ENCODE measurements at places on chromosomes 1 and 21.

GRCh38 chr1:61083013-61083806, 849 bp downstream of the NFIA start:
- DNase-seq, result no peak

- peak; percentile 24 for DNase-seq
Observed at GRCh38 chr1:10834770-10835412, 38.4 kb upstream of the CASZ1 start.

DNA sequence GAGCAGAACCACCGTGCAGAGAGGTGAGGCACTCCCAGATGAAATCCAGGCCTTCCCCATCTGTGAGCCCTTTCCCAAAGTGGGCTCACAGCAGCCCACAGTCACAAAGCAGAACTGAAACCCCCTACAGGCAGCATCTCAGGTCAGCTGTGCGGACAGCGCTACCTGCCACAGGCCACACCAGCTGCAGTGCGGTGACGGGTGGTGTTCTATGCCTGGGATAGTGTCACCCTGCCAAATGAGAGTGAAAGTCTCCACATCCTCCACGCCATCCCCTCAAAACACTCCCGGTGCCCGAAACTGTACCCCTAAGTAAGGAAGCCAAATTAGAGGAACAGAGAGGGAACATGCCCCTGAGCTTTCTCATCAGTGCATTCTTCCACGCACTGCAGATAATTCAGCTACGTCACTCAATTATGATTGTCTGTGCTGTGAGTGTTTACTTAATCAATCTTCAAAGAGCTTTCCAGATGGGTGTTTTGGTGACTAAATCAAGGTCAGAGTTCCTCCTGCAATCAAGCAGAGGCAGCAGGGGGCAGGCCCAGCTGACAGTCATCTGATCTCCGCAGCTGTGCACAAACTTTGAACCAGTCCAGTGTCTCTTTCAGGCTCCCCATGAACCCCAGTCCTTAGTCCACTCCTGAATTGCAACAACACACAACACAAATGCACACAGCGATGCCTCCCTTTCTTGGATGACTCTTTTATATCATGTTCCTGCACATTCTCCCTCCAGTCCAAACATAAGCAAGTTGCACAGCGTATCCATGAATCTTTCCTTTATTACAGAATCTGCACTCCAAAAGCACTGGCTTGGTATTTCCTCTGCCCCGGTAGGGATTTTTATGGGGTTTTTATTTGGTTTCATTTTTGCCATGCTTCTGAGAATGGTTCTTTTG, 150.0 kb downstream of the TOMM20 start:
- DNase-seq, result no peak

DNA sequence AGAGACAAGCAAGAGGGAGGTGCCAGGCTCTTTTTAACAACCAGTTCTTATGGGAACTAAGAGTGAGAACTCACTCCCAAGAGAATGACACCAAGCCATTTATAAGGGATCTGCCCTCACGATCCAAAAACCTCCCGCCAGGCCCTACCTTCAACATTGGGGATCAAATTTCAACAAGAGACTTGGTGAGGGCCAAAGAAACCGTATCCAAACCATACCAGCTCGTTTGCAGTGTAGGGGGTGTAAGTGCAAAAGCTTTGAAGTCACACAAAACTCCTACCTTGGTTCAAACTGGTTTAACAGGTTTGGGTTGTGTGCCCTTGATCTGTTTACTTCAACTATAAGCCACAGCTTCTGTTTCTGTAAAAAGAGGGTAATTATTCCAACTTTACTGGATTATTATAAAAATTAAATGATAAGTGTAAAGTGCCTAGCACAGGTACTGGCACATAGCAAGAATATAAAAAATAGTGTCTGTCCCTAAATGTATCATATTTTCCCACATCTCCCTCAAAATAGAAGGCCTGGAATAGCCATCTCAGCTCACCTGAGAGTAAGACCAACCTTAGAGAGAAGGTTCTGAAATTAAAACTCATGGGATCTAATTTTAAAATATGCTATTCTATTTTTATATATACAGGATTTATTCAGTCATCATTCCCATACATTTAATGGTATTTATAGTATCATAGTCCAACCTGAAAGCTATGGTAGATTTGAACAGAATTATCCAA, 7.0 kb upstream of the USP25 start:
- DNase-seq, result no peak

GRCh38 chr1:28893403-28894102, 20.8 kb upstream of the EPB41 start:
- no peak for DNase-seq

- no peak for DNase-seq
Observed at GRCh38 chr1:94858276-94858675, 38.1 kb downstream of the SLC44A3 start.

- DNase-seq, result no peak
Observed at GRCh38 chr1:8423269-8423691, 105.4 kb downstream of the SLC45A1 start.

- DNase-seq, result no peak
Observed at GRCh38 chr1:174225499-174226204, 66.3 kb downstream of the RABGAP1L start.

GRCh38 chr1:202214089-202214843, 20.7 kb downstream of the LGR6 start:
- no peak for DNase-seq

DNA sequence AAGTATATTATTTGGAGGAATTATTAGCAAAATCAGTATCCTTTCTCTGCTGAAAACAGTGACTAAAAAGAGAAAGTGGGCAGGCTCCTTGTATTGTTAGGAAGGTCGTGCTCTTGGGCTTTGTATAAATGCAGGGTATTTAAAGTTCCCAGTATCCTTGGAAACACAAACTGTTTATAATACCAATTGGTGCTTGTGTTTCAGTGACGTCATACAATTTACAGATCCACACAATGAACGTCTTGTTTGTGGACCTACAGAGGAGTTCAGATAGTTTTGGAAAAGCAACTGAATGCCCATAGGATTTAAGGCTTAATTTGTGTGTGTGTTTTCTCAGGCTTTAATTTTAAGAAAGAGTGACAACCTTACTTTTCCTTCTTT, 168.2 kb downstream of the RASAL2 start:
- peak; percentile 9 for DNase-seq

GRCh38 chr1:151060657-151061421, 642 bp downstream of the MLLT11 start:
- no peak for DNase-seq

DNA sequence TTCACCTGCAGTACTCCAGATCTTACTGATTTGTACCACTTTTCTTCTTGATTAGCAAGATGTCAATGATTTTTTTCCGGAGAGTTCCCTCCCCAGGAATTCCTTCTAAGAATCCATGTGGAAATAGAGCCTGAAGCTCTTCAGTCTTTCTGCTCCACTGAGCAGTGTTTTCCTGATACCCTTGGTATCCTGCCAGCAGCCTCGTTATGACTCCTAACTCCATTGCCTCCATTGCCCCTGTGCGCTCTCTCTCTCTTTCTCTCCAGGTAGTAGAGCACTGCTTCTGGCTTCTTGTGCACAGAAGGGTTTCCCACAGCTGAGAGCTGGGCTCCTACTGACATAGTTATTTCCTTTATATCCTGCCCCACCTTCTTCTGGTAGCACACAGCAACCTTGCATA, 12.2 kb downstream of the UBE2U start:
- no peak for DNase-seq

DNA sequence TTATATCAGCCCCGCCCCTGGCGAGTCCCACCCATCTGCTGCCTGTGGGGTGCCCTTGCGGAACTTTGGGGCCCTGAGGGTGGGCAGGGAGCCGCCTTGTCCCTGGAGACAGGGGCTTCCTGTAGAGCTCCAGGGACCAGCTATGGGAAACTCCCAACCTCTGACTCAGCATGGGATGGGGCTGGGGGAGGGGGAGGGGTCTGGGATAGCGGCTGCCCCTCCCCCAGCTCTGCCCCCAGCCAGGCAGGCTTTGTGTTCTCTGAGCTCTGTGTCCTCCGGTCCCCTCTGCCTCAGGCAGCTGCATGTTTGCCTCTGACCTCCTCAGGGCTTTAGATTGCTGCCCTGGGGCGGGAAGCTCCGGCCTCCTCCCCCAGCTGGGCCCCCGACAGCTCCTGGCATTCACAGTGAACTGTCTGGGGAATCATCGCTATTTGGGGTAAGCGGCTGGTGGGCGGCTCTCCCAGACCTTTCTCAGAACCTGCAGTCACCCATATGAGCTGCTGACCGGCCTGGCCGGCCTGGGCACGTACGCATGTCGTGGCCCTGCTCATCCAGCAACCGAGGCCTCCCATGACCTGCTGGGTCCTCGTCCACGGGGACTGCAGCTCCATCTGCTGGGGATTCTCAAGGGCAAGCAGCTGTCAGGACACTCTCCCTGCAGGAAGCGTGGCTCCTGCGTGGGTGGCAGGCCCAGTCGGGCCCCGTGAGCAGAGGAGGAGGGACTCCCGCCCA, 17.1 kb downstream of the ARHGEF16 start:
- DNase-seq, result no peak

DNA sequence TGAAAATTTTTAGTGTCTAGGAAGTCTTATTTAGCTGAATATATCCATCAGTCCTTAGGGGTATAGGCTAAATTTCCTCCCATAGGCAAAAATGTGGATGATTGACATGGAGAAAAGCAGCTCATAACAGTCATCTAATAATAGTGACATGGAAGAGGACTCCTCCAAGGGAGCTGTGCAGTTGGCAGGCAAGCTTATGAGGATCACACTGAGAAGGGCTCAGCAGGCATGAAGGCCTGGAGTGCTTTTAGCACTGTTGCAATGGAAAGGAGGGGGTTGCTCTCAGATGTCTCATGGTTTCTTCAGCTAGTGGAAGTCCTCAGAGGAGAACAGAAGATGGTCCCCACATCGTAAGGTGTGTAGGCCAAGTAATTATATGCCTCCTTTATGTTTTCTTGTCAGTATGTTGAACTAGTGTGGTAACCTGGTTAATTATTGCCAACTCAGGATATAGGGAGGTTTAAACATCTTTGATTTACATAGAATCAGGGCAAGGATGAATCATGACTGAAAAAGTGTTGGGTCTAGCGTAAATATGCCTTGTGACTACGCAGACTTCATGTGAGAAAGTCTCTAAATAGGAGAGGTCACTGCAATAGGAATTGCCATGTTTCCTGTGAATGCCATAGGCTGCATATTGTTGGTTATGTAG, 18.9 kb downstream of the VN1R5 start:
- no peak for DNase-seq

DNA sequence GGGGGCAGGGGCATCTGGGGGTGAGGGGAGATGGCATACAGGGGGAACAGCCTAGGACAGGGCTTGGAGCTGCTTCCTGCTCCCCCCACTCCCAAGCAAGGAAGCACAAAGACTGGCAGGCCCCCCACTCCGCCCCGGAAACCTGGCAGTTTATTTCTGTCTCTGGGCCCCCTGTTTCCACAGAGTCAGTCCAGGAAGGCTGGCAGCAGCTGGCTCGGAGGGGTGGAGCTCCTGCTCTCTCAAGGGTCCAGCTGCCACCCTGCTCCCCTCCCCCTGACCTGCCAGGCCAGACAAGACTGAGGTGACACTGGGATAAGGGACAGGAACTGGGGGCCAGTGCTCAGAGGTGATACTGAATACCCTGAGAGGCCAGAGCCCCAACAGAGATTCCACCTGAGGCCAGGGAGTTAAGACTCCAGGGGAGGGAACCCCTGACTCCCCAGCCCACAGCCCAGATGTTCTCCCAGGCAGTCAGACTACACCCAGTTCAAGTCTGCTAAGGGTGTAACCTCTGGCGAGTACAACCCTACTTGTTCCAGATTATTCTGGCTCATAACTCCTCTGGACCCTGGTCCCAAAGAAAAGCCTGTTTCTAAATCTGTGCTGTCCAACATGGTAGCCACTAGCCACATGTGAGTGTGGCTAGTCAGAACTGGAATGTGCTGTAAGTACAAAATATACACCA, 26.3 kb downstream of the AHDC1 start:
- DNase-seq, result no peak

DNA sequence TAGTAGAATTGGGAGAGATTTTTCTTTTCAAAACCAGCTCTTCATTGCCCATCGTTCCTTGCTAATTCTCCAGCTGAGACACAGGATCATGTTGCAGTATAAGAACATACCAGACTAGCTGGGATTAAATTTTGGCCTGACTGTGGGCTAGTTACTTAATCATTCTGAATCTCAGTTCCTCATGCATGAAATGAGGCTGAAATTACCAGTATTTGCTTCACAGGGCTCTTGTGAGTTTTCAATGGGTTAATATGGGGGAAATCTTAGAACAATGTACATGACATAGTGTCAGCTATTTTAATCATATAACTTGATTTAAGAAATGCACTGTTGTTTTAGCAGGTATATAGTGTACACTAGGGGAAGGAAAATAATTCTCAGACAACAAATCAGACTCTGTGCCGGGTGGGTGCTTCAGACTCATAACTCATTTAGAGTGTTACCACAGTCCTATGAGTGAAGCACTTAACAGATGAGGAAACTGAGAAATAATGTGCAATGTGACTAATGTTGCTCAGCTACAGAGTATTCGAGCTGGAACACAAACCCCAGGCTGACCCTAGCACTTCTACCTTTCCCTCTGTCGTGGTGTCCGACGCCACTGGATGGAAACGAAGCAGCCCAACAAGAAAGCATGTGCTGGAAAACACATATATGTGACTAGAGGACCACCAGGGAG, 137.6 kb upstream of the SGIP1 start:
- no peak for DNase-seq

DNA sequence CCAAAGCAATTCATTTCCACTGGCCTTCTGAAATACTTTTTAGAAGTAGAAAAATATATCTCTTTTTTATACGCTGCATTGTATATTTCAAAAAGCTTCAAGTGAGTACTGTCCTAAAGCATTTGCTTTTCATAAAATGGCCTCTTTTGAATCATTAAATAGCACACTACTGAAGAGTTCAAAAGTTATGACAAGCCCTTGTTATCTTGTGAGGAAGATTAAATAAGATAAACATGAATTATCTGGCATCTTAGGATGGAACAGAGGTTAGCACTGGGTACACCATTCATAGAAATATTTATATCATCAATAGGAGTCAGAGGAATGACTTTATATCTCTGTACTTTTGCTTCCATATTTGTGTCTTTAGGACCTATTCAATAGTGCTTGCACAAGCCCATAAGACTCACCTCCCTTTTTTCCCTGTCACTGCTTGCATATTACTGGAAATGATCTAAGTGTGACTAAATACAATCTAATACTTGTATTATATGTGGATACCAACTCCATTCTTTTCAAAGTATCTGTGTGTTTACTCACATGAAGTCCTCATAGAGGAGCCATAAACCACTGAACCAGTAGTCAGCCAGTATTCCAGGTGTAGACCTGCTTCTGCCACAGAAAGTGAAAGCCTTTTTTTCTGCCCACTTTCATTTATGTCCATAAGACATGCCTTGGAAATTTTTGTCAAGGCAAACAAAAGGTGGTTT, 274.2 kb upstream of the C1orf105 start:
- DNase-seq, result no peak

GRCh38 chr21:35215870-35216269, 166.8 kb upstream of the RUNX1 start:
- no peak for DNase-seq

Data from DMS153 (cell line).